ENCODE measurements at places on chromosomes 1 and 21.
A peak's percentile ranks its signal among the peaks of the same experiment; 100 is the strongest.

GRCh38 chr1:221989741-221990140 is 247.9 kb upstream of the DUSP10 start:
- peak; percentile 36 for DNase-seq

- DNase-seq: peak; percentile 41
These were observed 69.7 kb downstream of the CC2D1B start for GRCh38 chr1:52296345-52296744.

- DNase-seq: no peak
These were observed 6.3 kb downstream of the ZBTB8B start for GRCh38 chr1:32470991-32471694.

DNA sequence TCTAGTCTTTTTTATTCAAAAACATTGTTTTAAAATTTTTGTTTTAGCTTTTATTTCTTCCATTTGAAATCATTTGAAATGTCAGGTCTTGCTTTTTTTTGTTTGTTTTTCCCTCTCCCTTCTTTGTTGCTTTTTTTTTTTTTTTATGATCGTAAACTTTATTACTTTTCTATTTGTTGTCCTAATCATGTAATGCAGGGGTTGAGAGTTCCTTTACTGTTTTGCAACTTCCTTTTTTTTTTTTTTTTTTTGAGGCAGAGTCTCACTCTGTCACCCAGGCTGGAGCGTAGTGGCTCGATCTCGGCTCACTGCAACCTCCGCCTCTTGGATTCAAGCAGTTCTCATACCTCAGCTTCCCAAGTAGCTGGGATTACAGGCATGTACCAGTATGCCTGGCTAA is 24.8 kb downstream of the IVNS1ABP start:
- no peak for DNase-seq

DNA sequence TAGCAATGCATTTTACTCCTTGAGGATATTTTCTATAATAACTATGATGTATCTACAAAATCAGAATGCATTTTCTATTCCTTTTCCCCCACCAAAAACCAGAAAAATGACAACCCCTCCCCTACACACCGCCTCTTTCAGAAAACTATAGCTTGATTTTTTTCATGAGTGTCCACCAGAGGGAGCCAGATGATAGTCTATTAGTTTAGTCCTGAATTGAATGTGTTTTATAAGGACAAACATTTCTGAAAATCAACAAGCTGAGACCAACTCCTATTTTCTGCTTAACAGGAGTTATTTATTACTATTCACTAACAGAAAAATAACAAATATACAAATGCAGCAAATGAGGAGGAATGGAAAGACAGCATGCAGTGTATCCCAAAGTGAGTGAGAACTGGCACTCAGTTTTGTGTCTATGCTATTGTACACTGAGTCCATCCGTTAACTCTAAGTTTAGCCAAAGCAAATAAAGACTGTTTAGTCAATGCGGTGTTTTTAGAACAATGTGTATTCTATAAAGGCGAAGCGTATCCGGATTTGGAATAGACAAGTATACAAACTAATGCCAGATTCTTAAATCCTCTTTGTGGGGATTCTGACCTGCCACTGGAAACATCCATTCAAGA is 182.6 kb downstream of the VAV3 start:
- peak; percentile 78 for DNase-seq

GRCh38 chr1:116737020-116737854 is 17.0 kb upstream of the CD2 start:
- DNase-seq: peak; percentile 83

DNA sequence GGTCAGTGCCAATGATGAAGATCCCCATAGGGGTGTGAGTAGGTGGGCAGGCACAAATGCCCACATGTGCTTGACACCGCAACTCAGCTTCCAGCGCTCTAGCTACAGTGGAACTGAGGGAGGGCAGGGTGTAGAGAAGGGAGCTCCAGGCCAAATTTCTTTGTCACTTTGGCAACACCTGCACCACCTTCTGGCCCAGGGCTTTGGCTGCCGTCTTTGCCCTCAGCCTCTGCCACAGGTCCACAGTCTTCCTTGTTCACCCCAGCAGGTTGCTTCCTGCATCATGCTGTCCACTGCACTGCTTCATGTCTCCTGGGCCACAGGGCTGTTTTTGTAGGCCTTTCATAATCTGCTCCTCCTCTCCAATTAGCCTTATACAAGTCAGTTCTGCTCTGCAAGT is 20.4 kb upstream of the FMOD start:
- DNase-seq: no peak

DNA sequence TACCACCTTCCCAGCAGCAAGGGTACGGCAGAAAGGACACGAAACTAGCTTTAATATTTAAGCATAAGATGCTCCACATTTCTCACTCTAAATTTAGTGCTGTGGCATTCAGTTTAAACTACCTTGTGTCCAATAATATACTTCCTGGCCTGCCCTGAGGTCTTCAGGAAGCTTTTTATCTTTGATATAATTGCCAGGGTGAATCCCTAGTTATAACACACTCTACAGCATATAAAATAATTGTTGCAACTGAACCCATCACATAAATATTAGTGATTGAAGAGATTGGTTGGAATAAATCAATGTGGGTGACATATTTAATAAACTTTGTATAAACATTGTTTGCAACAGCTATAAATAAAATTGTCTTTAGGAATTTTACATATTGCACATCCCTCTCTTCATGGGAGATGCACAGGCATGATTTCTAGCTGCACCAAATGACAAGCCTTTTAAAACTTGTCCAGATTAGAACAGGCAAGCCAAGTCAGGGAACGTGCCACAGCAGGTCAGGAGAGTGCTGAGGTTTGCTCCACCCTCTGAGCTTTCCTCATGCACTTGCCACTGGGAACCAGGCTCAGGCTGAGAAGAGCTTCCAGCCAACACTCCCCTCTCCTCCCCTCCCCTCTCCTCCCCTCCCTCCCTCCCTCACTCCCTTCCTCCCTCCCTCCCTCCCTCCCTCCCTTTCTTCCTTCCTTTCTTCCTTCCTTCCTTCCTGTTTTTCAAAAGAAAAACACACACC is 623.2 kb upstream of the PKN2 start:
- DNase-seq: no peak

- no peak for DNase-seq
These were observed 167.6 kb downstream of the PCBP3 start for GRCh38 chr21:45811136-45811535.

DNA sequence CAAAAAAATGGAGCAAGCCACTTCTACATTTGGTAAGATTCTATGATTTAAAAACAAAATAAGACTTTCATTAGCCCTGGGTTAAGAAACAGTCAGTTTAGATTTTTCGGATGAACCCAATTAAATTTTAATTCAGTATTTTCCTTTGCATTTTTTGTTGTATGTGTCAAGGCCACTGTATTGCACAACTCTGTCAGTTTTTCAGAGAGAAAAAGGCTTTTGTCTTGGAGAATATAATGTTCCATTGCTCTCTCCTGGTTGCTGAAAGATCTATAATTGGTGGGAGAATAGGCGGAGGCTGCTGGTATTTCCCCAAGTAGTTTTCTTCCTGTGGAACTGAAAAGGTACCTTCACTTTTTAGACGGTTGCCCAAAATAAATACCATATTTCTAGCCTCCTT is 84.6 kb downstream of the NEGR1 start:
- peak; percentile 65 for DNase-seq

GRCh38 chr1:17596186-17596585 is 56.7 kb downstream of the ARHGEF10L start:
- no peak for DNase-seq

DNA sequence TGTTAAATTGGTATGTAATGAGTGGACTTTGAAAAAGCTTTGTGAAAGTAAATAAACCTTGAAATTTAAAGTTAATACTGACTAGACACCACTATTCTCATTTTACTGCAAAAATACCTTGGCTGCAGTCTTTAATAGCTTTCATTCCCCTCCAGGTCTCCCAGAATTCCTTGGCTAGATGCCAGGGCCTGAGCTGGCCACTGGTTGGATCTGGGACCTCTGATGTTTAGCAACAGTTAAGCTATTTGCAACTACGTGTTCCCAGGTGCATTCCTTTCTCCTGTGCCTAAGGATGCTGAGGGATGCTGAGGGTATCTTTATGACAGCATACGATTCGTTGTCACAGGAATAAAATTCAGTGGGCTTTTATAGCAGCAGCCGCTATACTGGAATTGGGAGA is 938.7 kb downstream of the TTLL7 start:
- DNase-seq: no peak

DNA sequence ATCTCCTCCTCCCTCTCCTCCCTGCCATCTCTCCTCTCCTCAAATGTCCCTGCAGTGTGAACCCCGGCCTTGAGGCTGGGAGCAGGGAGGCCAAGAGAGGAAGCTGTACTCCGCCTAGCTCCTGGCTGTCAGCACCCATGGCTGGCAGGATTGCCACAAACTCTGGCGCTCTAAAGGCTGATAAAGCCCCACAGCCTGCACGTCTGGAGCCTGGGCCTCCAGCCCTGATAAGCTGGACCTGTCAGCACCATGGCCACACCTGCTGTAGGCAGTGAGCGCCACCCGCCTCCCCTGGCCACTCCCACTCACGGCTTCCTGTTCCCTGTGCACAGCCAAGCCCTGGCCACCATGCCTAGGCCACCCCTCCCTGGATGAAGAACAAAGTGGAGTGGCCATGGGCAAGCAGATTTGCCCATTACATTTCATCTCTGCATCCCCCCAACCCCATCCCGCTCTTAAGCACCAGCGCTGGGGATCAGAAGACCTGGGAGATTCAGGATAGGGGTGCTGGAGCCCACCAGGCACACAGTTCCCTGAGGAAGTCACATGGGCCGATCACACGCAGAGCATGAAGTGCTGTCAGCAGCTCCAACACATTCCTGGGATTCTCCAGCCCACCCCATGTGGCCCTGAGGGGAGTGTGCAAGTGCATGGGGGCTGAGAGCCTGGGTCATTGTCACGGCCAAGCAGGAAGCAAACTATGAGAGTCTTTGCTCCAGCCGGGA is 24.2 kb upstream of the NPPB start:
- no peak for DNase-seq

GRCh38 chr1:206636671-206637070 is 1.3 kb downstream of the DYRK3 start:
- no peak for DNase-seq

DNA sequence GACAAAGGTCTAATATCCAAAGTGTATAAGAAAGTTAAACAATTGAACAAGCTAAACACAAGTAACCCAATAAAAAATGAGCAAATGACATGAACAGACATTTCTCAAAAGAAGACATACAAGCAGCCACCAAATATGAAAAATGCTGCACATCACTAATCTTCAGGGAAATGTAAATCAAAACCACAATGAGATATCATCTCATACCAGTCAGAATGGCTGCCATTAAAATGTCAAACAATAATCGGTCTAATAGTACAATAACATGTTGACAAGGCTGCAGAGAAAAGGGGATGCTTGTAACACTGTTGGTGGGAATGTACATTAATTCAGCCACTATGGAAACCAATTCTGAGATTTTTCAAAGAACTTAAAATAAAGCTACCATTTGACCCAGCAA is 264.1 kb downstream of the AKT3 start:
- DNase-seq: no peak

GRCh38 chr1:65359888-65360287 is 50.5 kb downstream of the DNAJC6 start:
- DNase-seq: no peak

DNA sequence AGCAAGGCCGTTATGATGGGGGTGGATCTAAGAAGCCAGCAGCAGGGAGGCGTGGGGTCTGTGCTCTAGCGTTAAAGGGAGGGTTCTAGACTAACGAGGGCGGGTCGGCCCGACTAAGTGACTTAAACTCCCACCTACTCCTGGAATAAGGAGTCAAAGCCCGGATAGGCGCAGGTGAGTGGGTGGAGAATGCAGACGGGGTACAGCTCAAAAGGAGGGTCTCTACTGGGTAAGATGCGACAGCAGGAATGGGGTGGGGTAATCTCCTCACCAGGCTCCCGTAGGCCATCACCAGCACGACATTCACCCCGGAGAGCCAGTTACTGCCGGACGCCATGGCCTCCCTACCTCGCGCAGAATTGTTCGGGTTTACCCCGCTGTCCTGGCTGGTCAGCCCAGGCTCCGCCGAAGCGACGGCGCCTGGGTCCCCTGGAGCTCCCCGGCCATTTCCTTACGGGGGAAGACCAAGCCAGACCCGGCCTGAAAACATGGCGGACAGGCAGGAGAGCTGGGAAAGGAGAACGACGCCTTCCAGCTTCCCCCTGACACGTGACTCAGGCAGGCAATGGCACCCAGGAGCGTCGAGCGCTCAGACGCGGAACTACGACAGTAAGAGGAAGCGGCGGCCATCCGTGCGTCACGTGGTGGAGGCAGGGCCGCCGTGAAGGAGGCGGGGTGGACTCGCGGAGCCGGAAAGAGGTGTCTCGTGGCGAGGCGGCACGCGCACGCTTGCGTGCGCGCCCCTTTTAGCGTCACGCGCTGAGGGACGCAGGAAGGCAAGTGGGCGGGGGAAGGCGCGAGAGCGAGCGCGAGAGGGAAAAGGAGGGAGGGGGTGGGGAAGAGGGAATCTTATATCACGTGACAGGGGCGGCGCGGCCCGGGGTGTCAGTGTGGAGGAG is at the start of gene UBAP2L:
TSS of gene UBAP2L (plus strand) at position 885 of the 899 bp plus-strand sequence. CDS start 4,169 bp downstream, outside the sequence.
- peak; percentile 100 for DNase-seq

DNA sequence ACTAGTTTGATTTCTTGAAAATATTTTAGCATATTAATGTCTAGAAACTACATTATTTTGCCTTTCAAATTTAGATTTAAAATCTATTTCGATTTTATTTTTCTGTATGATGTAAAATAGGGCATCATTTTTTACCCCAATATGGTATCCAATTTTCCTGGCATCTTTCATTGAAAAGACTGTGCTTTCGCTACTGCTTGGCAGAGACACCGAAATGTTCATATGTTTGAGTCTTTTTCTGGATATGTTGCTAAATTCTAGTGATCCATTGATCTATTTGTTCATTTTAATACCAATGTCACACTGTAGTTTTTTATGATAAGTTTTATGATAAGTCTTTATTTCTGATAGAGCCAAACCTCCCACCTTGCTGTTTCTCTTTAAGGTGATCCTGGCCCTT is 24.3 kb downstream of the ST6GALNAC3 start:
- DNase-seq: no peak

- no peak for DNase-seq
These were observed 23.5 kb downstream of the MIA3 start for GRCh38 chr1:222641269-222641948.

DNA sequence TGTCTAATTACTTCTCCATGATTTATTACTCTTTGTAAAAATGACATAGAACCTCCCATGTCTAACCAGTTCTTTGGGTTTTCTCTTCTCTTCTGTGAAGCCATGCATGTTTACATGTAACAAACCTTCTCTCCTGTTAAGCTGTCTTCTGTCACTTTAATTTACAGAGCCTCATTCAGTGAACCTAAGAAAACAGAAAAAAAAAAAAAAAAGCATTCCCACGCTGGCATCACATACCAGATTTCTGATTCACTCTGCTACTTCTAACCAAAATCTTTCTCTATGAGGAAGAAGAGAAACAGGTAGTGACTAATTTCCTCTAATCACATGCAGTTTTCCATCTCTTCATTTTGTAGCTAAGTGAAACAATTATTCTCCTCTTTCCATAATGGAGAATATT is 141.4 kb upstream of the CXADR start:
- no peak for DNase-seq

GRCh38 chr1:164695956-164696665 is 137.1 kb downstream of the PBX1 start:
- peak; percentile 80 for DNase-seq

DNA sequence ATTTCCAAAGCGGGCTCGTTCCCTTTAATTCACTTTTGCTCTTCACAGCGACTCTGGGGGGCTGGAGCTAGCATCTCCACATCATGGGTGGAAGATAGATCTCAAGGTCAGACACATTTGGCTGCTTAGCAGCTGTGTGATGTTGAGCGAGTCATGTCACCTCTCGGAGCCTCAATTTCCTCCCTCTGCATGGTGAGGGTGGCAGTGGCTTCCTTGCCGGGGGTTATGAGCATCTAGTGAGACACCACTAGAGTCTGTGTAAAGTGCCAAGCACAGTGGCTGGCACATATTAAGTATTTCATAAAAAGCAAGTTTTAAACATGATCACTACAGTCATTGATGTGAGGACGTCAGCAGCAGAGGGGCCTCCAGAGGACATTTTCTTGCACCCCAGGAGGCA is 16.9 kb upstream of the ECE1 start:
- peak; percentile 22 for DNase-seq
